ENCODE measurements at places on chromosomes 3 and 15.
A peak's percentile ranks its signal among the peaks of the same experiment; 100 is the strongest.

- no peak for DNase-seq
These were observed 46.4 kb downstream of the RPLP1 start for GRCh38 chr15:69498987-69499386.

GRCh38 chr3:17510265-17510664, 232.2 kb downstream of the TBC1D5 start:
- DNase-seq, result no peak

GRCh38 chr3:133940536-133940935, 44.9 kb upstream of the RAB6B start:
- DNase-seq, result no peak

DNA sequence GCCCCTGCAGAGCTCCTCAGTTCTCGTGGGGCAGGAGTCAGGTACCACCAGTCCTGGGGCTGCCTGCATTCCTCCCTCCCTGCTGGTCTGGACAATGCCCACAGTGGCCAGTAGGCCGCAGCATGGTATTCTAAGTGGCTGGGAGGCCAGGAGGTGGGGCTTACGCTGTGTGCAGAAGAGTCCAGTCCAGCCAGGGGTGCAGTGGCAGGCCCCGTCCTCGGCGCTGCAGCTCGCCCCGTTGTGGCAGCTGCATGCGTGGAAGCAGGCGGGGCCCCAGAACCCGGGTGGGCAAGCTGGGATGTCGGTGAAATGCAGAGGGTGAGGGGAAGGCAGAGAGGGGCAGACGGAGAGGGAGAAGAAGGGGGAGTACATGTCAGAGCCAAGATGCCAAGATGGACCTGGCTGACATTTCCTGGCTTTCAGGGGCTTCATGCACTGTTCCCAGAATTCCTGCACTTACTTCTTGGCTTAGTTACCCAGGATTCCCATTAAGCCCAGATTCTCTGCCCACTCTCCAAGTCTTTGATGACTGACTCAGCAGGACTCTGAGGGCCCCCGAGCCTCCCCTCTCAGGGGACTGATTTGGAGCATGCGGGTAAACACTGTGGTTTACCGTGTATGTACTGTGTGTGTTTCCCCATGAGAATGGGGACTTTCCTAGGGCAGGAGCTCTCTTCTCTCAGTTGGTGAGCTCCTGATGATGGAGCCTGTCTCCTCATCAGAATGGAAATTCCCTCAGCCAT, 47.5 kb downstream of the RAB11A start:
- no peak for DNase-seq

- no peak for DNase-seq
These were observed 803 bp downstream of the ITIH3 start for GRCh38 chr3:52795298-52795900.

- DNase-seq, result no peak
These were observed 222.3 kb downstream of the ZMAT3 start for GRCh38 chr3:178849199-178849910.

- DNase-seq, result no peak
These were observed 22.0 kb upstream of the ANXA2 start for GRCh38 chr15:60419753-60420152.

- no peak for DNase-seq
These were observed 32.4 kb downstream of the SEC61A1 start for GRCh38 chr3:128084675-128085021.

DNA sequence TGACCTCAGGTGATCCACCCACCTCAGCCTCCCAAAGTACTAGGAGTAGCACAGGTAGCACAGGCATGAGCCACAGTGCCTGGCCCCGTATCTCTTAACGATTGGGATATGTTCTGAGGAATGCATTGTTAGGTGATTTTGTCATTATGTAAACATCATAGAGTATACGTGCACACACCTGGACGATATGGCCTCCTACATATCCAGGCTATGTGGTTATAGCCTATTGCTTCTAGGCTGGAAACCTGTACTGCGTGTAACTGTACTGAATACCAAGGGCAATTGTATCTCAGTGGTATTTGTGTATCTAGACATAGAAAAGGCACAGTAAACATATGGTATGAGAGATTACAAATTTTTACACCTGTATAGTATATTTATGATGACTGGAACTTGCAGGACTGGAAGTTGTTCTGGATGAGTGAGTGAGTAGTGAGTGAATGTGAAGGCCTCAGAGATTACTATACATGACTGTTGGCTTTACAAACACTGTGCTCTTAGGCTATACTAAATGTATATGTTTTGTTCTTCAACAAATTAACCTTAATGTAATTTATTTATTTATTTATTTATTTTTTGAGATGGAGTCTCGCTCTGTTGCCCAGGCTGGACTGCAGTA, 120.7 kb downstream of the MBNL1 start:
- no peak for DNase-seq

DNA sequence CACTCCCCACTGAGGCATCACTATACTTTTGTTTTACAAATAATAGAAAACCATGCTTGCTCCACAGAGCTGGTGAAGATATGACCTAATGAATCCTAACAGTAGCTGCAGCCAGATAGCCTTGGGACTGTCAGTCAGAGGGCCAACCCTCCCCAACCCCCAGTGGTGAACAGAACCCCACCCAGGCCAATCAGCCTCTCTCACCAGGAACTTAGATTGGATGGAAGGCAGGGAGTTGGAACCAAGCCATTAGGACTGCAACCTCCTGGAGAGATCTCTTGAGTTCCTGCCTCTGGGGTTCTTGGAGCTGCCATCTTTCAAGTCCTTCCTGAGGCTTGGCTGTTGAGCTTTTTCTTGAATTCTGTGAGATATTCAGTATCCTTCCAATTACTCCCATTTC, 3.0 kb upstream of the MRPS22 start:
- DNase-seq, result no peak

- DNase-seq, result no peak
These were observed 11.7 kb upstream of the CMTM7 start for GRCh38 chr3:32379831-32380500.

DNA sequence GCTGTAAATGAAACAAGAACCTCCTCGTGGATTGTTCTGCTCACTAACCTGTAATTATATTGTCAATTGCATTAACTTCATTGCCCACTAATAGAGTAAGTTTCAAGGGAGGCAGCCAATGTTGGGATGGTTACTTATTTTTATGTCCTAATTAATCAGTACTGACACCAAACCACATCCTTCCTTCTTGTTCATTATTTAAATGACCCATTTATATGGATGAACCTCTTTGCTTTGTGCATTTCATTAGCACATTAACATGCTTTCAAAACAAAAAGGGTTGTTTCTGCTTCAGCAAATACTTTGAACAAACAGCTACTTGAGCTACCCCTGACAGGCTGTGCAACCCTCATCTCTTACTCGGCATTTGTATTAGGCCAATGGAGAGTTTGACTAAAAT, 374.2 kb downstream of the MECOM start:
- no peak for DNase-seq

DNA sequence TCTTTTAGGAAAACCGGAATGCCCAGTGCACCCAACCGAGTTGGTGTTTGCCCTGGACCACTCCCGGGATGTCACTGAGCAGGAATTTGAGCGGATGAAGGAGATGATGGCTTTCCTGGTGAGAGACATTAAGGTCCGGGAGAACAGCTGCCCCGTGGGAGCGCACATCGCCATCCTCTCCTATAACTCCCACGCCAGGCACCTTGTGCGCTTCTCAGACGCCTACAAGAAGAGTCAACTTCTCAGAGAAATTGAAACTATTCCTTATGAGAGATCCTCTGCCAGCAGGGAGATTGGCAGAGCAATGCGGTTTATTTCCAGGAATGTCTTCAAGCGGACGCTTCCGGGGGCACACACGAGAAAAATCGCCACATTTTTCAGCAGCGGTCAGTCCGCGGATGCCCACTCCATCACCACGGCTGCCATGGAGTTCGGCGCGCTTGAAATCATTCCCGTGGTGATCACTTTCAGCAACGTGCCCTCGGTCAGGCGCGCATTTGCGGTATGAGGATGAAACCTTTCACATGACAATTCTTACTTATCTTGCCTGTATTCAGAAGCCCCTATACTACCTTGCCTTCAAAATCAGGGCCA, 97.5 kb downstream of the PIK3R4 start:
- DNase-seq, result no peak

DNA sequence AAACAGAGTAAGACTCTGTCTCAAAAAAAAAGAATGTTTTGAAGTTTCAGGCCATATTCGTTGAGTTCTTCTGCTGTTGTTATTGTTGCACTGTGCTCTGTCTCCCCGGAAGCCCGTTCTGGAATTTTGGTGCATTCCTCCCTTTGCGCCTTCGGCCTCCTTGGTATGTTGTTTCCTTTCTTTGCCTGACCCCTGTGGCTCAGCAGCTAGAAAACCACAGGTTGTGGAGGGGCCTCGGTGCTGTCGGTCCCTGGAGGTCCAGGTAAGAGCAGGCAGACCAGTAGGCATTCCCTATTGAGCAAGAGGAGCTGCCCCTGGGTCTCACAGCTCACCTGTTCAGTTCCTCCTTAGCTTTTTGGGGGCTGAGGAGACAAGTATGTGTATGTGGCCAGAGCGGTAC, 51.0 kb upstream of the DLG1 start:
- DNase-seq, result no peak

- no peak for DNase-seq
These were observed 39.8 kb downstream of the TSC22D2 start for GRCh38 chr3:150447631-150448465.

DNA sequence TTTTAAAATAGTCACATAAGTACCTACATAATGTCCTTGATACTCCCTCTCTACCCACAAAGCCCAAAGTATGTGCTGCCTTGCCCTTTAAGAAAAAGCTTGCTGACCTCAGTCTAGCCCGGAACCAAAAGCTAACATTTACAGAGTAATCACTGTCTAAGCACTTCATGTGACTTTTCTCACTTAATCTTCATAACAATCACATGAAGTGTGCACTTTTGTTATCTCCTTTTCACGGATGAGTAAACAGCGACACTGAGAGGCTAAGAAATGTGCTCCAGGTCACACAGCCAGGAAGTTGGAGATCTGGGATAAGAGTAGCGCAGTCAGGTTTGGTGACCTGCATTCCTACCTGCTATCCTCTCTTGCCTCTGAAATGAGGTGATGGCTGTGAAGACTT, 194.0 kb downstream of the ITPR1 start:
- no peak for DNase-seq

DNA sequence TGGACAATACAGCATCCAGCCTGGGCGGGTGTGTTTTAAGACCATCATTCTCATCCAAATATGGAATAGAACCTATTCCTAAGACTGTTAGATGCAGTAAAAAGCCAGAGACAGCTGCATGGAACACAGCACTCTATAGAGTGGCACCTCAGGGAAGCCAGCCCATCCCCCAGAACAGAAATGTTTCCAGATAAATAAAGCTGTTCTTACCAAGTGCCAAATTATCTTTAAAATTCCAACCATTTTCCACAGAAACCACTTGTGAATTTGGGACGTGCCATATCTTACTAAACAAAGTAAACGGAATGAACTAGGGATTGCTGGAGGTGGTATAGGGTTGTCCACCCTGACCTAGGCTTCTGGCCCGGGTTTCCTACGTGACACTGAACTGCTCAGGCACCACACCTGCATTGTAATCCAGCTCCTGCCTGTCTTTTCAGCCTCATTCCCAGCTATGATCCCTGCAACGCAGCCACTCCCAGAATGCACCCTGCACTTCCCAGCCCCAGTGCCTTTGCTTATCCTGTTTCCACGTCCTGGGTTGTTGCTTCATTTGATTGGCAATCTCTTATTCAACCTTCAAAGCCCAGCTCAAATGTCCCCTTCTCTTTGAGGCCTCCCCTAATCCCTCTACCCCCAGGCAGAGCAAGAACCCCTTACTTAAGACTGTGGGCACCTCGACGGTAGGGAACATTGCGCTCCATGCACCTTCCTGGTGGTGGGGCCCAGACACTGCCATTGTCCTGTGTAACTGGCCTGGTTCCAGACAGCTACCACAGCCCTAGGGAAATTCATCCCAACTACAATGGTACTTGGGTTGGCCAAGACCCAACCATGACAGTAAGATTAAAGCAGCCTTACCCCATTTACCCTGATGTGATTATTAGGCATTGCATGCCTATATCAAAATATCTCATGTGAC, 100.2 kb downstream of the IQSEC1 start:
- DNase-seq, result no peak

DNA sequence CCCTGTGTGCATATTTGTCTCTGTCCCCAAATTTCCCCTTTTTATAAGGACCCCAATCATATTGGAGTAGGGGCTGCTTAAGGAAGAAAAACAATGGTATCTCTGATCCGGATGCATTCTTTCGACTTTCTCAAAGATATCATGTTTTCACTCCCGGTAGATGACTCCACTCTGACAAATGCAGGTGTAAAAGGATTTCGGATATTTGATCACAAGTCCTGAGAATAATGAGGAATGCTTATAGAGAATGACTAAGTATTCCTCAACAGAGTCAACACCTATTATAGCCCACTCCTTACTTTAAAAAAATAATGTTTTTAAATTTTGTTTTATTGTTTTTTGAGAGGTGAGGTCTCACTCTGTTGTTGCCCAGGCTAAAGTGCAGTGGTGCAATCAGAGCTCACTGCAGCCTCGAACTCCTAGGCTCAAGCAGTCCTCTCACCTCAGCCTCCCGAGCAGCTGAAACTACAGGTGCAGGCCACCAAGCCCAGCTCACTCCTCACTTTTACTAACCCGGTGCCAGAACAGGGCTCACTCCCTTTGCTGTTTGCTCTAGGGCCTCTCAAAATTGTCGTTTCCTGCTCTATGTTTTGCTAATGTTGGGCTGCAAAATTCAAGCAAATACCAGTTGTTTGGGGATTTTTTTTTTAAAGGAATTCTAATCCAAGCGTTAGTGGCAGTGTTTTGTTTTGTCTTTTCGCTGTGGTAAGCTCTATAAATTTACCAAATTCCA, 24.6 kb downstream of the COL8A1 start:
- DNase-seq, result no peak

DNA sequence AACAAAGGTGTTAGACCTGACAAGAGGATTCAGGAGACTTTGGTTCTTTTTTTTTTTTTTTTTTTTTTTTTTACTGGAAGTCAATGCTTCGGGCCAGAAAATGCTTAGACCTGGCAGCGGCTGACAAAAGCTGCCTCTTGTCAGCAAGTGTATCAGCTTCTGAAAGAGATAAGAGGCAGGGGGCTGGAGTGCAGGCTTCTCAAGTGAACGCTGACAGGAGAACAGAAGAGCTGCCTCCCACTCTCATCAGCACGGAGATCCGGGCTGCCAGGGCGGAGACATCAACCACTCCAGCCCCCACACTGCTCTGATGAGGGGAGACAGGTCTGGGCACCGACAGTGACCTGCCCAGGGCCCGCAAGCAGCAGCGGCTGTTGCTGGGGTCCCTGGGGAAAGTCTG, 9.4 kb upstream of the SCN5A start:
- DNase-seq, result no peak

DNA sequence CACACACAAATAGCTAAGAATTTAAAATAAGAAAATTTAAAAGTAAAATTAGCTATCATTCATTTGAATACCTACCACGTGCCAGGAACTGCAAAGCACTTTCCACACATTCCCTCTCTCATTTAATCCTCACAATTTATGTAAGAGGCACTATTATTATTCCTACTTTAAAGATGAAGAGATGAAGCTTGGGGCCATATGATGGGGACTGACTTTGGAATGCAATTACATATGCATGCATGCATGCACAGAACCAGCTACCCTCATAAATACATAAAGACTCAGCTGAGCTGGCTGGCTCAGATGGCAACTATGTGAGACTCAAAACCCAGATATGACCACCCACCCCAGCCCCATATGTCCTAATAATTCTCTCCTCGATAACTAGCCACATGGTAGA, 31.7 kb upstream of the THUMPD3 start:
- peak; percentile 26 for DNase-seq

Data from NCI-H1048 (cell line).